Activated CD4-positive, alpha-beta T cell treated with anti-CD3 and anti-CD28 coated beads, Interleukin-2, amount 10 ng/mL, durations not matched to agents 24 days and 14 days (primary cell): ENCODE measurements at places on chromosomes 5 and 9. TPM values are rescaled to one million over a fixed set of nuclear protein-coding genes. Genes with fewer than 3 reads are reported as not detected.
A peak's percentile ranks its signal among the peaks of the same experiment; 100 is the strongest.

Gene DCANP1
- total RNA-seq: not detected in 2 replicates

Gene SPACA9
- 0.91 and 0.92 TPM in 2 replicates for total RNA-seq

Gene PCDHA1
- total RNA-seq: not detected in 2 replicates

Gene STPG3
- total RNA-seq: 0.54 and 0.99 TPM in 2 replicates

Gene C9orf152
- not detected in 2 replicates for total RNA-seq

- H3K27ac ChIP-seq: peak overlapping the region; percentile 32
- peaks cover 15% of the 10 kb centered on the region for H3K4me1 ChIP-seq
- H3K36me3 ChIP-seq: no peaks in the 10 kb centered on the region
- H3K4me3 ChIP-seq: no peak overlapping the region
Observed at GRCh38 chr9:104980039-104980654, 52.2 kb upstream of the ABCA1 start.

- no peak for DNase-seq
- H3K27me3 ChIP-seq: no peaks in the 10 kb centered on the region
- no peak overlapping the region for H3K27ac ChIP-seq
- H3K36me3 ChIP-seq: no peaks in the 10 kb centered on the region
- H3K4me3 ChIP-seq: no peak overlapping the region
Observed at GRCh38 chr9:92576175-92576574, 40.4 kb upstream of the ECM2 start.

DNA sequence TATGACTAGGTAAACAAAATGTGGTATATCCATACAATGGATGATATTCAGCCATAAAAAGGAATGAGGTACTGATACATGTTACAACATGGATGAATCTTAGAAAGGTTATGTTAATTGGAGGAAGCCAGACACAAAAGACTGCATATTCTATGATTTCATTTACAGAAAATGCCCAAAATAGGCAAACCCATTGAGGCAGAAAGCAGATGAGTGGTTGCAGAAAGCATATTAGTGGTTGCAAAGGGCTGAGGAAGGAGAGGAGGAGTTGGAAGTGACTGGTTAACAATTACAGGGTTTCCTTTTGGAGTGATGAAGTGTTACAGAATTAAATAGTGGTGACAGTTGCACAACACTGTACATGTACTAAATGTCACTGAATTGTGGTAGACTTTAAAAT, 17.7 kb downstream of the PLGRKT start:
- peaks cover 10% of the 10 kb centered on the region for H3K4me1 ChIP-seq
- DNase-seq: no peak
- no peak overlapping the region for H3K27ac ChIP-seq
- no peak overlapping the region for H3K4me3 ChIP-seq
- H3K27me3 ChIP-seq: no peaks in the 10 kb centered on the region

- no peak overlapping the region for H3K4me3 ChIP-seq
- H3K4me1 ChIP-seq: peaks cover 4% of the 10 kb centered on the region
- no peak overlapping the region for H3K27ac ChIP-seq
- H3K27me3 ChIP-seq: peaks cover 37% of the 10 kb centered on the region
- no peak for DNase-seq
Observed at GRCh38 chr5:64507264-64507605, 1.4 kb downstream of the RGS7BP start.

- no peak for DNase-seq
- no peaks in the 10 kb centered on the region for H3K4me1 ChIP-seq
- H3K27me3 ChIP-seq: no peaks in the 10 kb centered on the region
- H3K27ac ChIP-seq: no peak overlapping the region
Observed at GRCh38 chr5:116546033-116546742, 28.4 kb downstream of the SEMA6A start.

DNA sequence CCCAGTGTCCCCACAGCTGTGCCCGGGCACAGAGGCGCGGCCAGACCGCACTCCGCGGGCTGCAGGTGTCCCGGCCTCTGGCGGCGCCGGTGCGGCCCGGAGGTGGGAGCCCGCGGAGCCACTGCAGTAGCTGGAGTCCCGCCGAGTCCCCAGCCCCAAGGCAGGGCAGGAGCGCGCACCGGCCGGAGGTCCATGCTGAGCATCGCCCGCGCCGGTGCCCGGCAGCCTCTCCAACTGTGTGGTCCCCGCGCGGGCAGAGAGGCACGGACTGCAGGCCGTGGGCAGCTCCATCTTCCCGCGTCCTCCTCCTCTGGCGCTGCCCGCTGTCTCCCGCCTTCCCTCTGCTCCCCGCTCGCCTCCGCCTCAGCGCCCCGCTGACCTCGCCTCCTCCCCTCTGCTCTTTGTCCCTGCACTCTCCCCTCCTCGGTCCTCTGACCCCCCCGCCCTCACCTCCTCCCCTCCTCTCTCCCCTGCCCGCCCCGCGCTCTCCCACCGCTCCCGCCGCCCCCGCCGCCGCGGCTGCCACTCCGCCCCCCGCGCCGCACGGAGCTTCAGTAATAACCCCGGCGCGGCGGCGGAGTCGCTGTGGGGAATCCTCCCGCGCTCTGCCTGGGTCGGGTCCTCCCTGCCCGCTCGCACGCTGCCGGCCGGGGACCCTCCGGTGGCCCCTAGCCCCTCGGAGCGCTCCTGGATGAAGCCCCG, at the start of gene ADAMTS16:
TSS of gene ADAMTS16 (plus strand) at position 554 of the 702 bp plus-strand sequence. CDS start at position 692, 138 bp downstream.
- H3K4me3 ChIP-seq: no peak within 1 kb of the TSS
- no peaks in the 10 kb centered on the region for H3K36me3 ChIP-seq
- H3K27ac ChIP-seq: no peak within 1 kb of the TSS
- peaks cover 4% of the 10 kb centered on the region for H3K4me1 ChIP-seq
- no peak for DNase-seq
- H3K27me3 ChIP-seq: peaks cover 20% of the 10 kb centered on the region

DNA sequence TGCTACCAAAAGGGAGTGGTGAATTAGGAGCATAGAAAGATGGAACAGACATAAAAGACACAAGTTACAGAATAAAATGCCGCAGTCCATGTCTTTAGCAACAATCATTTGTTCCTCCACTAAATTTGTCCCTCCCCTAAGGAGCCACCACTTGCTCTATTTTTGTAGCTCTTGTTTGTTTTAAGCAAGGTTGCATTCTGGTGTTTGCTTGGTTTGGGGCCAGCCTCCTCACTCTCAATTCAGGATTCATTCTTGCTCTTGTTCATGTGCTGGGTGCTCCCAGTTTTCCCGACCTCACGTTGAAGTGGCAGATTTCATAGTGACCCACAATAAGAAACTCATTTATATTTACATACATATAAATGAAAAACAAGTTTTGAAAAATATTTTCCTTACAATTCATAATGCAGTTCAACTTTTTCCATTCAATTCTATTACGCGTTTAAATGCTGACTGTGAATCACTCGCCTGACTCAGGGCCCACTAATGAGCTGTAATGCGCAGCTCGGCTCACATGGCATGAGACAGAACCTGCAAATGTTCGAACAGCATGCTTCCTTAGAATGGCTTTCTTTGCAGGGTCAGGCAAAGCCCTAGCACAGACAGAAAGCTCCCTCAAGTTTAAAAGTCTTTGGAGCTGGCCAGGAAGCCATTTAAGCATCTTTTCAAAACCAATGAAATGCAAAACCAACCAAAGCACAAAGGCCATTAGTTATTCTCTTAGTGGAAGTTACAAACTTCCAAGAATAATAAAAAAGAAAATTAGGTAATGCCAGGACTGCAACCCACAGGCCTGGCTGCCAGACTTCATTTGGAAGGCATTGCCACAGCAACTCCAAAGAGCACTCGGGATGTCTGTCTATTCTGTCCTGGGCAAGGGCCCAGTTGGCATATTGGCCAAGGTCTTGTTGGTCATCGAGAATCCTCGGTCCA, 41.7 kb downstream of the RETREG1 start:
- DNase-seq: no peak
- no peak overlapping the region for H3K27ac ChIP-seq
- no peak overlapping the region for H3K4me3 ChIP-seq
- H3K4me1 ChIP-seq: peaks cover 10% of the 10 kb centered on the region
- H3K27me3 ChIP-seq: no peaks in the 10 kb centered on the region

DNA sequence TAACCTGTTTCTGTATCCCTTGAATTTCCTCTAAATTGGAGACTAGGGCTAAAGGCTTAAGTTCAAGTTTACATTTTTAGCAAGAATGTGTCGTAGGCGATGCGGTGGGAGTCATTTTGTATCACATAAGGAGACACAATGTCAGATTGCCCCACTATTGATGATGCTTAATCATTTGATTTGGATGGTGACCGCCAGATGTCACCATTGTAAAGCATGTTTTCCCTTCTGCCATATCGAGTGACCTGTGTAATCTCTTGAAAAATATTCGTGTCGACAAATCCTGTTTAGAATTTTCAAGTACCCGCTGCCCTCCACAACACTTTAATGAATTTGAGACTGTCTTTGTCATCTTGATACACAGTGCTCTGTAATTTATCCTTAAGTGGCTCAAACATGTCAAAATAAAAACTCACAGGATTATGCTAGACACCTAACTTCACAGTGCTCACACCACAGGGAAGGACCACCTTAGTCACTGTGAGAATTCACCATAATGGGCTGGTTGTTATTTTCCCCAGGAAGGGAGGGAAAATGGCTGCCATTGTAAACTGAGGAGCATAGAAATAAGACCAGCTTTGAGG, 34.5 kb upstream of the SLC46A2 start:
- H3K4me1 ChIP-seq: peaks cover 3% of the 10 kb centered on the region
- H3K4me3 ChIP-seq: no peak overlapping the region
- no peaks in the 10 kb centered on the region for H3K36me3 ChIP-seq
- no peak overlapping the region for H3K27ac ChIP-seq
- no peak for DNase-seq

GRCh38 chr9:79928661-79929223, 357.0 kb downstream of the TLE4 start:
- H3K4me3 ChIP-seq: no peak overlapping the region
- no peaks in the 10 kb centered on the region for H3K36me3 ChIP-seq
- H3K4me1 ChIP-seq: no peaks in the 10 kb centered on the region
- no peaks in the 10 kb centered on the region for H3K27me3 ChIP-seq

- no peak overlapping the region for H3K4me3 ChIP-seq
- peaks cover 56% of the 10 kb centered on the region for H3K4me1 ChIP-seq
- peaks cover 63% of the 10 kb centered on the region for H3K36me3 ChIP-seq
Observed at GRCh38 chr5:159199225-159199624, 10.1 kb downstream of the RNF145 start.
